Hippocampal formation (tissue), 2 donors: ENCODE measurements at places on chromosomes 2 and 18.

GRCh38 chr2:134218930-134219658, 34.8 kb upstream of the MGAT5 start:
- DNase-seq: no peak

GRCh38 chr2:12251749-12252148, 465.0 kb upstream of the TRIB2 start:
- no peak for DNase-seq

DNA sequence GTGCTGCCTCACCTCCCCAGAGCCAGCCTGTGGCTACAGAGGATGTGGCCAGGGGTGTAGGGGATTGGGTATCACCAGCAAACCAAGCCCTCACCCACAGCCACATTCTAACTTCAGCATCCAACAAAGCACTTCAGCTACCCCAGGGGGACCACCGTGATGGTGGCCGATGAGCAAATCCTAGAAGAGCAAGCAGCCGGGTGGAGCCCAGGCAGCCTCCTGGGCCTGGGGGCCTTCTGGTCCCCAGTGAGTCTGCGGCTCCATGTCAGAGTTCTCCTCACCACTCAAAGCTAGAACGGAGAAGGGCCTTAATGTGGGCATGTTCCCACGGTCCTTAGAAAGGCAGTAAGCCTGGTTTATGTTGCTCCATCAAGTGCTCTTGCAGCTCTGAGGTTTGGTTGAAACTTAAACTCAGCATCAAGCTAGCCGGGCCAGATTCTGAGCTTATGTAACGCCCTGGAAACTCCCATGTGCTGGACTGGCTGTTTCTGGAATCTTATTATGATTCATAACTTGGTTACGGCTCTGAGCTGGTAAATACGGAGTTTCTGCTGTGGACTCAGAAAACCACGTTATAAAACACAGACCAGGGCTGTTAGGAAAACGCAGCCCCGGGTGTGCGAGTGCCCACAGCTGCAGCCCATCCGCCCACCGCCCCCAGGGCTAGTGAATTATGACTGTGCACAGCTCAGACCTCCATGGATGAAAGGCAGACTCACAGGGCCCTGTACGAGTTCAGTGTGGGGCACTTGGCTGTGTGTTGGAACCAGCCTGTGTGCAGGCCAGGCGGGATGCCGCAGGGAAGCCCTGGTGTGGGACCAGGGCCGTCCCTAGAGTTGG, 99.8 kb downstream of the SEPTIN10 start:
- peak; percentile 19 for DNase-seq

GRCh38 chr2:174965992-174966744, 39.0 kb downstream of the CHN1 start:
- peak; percentile 58 for DNase-seq

- DNase-seq: no peak
These were observed 105.3 kb upstream of the FZD7 start for GRCh38 chr2:201928363-201928762.

DNA sequence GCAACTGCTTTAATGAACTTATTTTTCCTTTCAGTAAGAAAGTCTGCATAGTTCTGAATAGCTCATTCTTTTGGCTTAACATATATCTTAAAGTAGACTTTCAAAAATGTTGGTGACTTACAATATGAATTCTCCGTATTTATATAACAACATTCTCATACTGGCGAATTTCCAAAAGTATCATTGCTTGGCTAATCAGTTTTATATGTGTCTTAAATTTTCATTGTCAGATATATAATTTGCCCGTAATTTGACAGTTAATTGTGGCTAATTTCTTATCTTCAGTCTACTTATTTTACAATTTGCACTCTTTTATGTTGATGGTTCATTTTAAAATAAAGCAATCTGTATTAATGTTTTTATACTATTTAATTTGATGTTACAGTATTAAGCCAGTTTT, 144.9 kb downstream of the ATP9B start:
- DNase-seq: no peak

DNA sequence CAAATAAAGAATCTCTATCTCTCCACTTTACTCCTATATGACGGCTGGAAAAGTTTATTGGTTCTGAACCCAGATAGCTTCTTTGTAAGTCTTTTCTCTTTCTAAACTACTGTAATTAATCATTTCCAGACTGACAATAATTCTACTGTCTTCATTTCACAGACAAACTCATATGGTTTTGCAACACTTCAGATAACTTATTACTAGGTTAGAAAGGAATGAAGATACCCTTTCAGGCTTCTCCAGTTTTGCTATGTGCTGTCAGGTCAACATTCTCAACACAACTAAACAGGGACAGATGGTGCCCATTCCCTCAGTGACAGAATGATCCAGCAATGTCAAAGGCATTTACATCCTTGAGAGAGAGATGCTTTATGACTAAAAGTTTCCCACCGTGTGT, 198.5 kb upstream of the ITGA4 start:
- DNase-seq: no peak

- no peak for DNase-seq
These were observed 316.9 kb upstream of the EPAS1 start for GRCh38 chr2:45980161-45980865.

GRCh38 chr2:74429487-74430451, 8.2 kb downstream of the WDR54 start:
- no peak for DNase-seq

- no peak for DNase-seq
These were observed 80.3 kb downstream of the MAPRE2 start for GRCh38 chr18:35121531-35121930.
